ENCODE measurements at places on chromosomes 6 and 20.

DNA sequence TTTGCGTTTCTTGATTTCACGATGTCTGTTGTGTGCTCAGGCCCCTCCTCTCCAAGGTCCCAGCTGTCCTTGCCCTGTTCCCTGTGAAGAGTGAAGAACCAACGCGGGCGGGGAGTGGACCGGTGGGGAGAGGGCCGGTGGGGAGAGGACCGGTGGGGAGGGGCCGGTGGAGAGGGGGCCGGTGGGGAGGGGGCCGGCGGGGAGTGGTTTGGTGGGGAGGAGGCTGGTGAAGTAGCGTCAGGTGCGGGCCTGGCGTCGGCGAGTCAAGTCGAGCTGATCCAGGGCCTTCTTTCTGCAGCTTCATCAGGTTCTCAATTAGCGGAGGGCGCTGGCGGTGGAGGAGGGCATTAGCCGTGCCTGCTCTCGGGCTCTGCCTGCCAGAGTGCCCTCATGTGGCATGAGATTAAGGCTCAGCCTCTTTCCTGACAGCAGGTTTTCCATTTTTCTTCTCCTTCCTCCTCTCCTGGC, 21.2 kb upstream of the BHLHE23 start:
- no peak for DNase-seq

DNA sequence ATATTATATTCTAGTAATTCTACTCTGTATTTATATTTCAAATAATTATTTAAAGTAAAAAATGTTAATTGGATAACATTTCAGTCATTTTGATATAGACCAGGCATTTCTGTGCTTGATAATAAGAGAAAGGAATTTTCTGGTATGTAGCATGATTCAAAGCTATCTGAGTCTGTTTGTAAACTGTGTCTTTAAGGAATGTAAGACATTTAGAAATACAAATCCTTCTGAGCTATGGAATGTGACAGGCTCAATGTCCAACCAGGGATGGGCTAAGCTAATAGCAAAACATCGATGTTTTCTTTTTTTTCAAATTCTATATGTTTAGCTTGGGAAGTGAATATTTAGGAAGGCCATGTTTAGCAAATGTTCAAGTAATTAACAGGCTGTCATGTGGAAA, 41.5 kb upstream of the FAM83B start:
- no peak for DNase-seq

DNA sequence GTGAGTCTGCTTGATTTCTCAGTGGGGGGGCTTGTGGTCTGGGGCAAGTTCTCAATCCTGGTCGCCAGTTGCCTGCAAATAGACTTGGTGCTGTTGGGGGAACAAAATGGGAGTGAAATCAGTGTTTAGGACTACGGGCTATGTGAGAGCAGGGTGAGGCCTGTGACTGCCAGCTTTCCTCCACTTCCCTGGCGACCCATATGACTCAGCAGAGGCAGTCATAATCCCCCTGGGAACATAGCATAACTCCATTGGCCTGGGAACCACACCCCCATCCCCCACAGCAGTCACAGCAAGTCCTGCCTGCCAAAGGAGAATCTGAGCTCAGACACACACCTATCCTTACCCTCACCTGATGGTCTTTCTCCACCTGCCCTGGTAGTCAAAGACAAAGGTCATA, 387.9 kb downstream of the LMBRD1 start:
- DNase-seq = no peak

GRCh38 chr6:138404666-138405337, 779 bp downstream of the HEBP2 start:
- no peak for DNase-seq

GRCh38 chr6:75081921-75082320, 123.9 kb downstream of the COL12A1 start:
- DNase-seq = no peak

DNA sequence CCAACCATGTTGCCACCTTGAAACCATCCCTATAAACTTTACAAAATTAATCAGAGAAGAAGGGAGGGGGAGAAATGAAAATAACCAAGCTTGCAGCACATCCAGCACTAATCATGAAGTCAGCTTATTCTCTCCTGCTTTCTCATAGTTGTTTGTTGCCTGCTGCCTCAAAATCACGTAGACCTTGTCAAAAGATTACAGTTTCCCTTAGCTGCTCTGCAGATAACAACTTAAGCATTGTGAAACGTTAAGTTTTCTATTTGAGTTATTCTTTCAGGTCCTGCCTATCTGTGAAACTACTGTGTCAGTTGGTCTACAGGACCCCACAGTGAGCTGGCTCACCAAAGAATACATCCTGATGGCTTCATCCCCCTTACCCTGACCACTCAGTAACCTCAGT, 32.9 kb downstream of the SLC17A4 start:
- DNase-seq = no peak

DNA sequence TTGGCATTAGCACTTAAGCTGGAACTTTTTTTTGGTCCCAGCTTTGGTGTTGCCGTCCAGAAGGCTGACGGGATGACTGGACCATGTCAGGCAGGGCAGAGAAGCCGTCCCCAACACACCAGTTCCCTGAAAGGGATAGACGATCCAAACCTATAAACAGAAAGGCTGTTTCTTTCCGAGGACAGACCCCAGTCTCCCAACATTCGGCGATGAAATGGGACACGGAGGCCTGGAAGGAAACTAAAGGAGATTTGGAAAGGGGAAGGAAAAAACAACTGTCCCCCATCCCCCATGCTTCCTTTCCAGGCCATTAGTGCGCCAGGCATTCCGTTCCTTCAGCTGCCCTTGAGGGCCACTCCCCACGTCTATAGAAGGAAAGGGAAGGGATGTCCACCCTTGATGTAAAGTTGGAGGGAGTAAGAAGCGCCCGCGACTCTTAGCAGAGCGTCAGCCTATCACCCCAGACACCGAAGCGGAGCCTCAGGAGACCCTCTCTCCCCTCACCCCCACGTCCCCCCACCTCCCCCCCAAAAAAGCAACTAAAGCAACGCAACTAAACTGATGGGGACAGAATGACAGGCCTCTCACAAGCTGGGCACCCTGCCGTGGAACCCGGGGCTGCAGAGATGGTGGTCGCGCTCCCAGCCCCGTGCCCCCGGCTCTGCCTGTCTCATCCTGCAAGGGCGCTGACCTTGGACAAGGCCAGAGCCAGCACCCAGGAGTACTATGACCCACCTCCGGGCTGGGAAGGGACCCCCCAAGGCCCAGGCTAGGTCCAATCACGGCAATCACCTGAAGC, 638 bp downstream of the BLCAP start:
- no peak for DNase-seq

DNA sequence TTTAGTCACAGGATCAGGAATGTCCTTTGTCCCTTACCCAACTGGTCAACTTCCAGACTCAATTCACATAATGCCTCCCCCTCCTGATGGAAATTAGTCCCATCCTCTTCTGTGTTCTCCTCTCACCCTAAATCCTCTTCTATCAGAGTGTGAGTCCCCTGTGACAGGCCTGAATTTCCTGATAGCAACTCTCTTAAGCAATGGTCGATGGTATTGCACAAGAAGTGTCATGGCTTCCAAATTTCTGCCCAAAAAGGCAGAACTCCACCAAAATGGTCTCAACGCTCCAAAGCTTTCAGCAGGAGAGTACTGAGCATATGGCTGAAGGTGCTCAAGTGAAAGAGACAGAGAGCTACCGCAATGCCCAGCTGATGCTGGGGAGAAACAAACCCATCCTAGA, 2.4 kb downstream of the PREP start:
- no peak for DNase-seq

DNA sequence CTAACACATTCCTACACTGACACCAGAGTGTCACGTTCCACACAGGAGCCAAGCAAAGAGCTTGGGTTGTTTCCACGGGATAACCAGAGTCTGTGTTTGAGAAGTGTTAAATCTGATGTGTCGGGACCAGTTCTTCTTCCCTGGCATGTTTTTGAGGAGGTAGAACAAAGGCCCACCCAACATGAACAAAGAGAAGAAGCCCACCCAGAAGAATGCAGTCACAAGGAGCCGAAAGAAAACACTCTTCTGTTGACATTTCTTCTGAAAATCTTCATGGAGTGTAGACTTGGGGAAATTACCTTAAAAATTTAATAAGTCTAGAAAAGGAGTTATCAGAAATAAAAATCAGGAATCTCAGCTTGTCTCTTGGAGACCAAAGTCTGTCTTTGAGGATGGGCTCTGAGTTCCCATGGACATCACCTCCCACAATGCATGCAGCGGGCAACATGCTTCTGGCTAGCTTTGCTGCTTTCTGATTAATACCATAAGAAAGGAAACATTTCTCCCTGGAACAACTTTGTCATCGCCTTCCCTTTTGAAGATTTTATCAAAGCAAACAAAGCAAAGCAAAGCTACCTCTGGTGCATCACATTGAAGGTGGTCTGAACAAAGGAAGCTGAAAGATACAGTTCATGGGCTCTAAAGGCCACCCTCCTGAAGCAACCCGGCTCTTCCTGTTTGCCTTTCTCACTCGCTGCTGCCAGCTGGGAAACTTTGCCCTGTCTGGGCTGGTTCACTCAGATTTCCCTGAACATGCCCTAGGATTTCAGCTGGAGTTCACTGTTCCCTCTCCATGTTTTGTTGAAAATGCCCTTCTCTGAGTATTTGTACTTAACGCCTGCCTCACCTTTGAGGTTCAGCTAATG, 448.1 kb downstream of the KIF16B start:
- no peak for DNase-seq

DNA sequence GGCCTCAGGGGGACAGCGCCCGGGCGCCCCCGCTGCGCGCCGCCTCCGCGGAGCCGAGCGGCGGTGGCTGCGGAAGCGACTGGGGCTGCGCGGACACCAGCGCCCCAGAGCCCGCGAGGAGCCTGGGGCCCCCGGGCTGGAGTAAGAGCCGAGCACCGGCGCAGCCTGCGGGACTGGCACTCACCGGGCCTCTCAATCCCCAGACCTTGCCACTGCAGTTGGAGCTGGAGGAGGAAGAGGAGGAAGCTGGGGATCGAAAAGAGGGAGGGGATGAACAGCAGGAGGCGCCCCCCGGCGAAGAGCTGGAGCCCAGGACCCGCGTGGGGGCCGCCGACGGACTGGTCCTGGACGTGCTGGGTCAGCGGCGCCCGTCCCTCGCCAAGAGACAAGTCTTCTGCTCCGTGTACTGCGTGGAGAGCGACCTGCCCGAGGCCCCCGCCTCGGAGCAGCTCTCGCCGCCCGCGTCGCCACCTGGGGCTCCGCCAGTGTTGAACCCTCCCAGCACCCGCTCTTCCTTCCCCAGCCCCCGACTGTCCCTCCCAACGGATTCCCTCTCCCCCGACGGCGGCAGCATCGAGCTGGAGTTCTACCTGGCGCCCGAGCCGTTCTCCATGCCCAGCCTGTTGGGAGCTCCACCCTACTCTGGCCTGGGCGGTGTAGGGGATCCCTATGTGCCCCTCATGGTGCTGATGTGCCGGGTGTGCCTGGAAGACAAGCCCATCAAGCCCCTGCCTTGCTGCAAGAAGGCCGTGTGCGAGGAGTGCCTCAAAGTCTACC, 590 bp downstream of the RNF217 start:
- no peak for DNase-seq

DNA sequence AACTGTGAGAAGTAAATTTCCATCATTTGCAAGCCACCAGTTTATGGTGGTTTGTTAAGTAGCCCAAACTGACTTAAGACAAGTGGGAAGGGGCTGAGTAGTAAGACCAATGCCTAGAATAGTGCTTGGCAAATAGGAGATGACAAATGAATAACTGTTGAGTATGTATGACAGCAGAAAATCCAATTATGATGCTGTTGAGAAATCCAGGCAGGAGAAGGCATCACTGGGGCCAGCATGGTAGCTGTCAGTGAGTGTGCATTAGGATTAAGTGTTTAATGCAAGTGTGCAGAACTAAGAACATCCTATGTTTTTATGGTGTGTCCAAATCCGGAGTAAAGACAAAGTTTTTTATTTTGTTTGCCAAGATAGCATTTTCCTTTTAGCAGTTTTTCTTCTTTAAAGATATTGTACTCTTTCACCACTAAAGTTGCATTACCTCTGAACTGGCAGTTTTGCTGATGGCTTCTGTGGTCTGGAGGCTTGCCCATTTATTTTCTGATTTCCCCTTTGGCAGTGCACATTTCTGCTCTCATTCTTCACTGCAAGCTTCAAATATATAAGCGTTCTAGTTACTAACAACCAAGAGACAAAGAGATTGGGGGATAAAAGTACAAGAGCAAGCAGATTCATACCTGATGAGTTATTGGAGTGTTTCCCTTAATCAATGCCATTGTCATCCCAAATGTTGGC, 289.7 kb downstream of the KCNQ5 start:
- DNase-seq = no peak
